ENCODE measurements at places on chromosomes 4 and X.

GRCh38 chrX:18955676-18956075, 28.2 kb downstream of the PHKA2 start:
- no peak for DNase-seq

DNA sequence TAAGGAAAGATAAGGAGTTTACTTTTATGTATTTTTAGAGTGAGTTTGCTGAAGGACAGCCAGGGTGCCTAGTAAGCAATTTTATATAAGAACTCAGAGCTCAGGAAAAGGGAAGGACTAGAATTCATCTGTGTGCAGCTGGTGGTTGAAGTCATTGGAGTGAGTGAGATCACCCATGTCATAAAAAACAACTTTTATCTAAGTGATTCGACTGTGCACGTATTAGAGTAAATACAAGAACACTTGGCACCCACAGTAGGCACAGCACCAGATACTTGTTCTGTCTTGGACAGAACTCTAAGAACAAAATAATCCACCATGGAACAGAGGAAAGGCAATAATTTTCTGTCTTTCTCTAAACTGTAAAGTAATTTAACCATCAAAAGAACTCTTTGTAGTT, 31.6 kb downstream of the SYNPO2 start:
- DNase-seq = no peak

DNA sequence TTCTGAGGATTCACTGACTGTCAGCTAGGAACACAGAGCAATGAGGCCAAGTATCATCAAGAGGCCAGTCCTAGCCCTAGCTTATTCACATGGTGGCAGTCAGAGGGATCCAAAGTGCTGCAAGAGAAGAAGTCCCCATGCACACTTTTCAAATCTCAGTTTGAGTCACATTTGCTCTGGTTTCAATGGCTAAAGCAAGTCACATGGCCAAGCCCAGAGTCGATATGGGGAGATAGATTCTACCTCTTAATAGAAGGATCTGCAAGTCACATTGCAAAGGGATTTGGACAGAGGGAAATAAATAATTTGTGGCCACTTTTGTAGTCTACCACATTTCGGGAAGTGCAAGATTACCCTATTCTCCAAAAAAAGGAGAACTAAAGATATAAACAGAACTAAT, 3.7 kb upstream of the LCORL start:
- no peak for DNase-seq

GRCh38 chr4:113962016-113962347, 17.5 kb downstream of the ARSJ start:
- no peak for DNase-seq

- DNase-seq = no peak
Measured at GRCh38 chrX:36434522-36434921, 515.0 kb downstream of the CFAP47 start.

GRCh38 chrX:5726224-5726623, 502.4 kb downstream of the NLGN4X start:
- no peak for DNase-seq

DNA sequence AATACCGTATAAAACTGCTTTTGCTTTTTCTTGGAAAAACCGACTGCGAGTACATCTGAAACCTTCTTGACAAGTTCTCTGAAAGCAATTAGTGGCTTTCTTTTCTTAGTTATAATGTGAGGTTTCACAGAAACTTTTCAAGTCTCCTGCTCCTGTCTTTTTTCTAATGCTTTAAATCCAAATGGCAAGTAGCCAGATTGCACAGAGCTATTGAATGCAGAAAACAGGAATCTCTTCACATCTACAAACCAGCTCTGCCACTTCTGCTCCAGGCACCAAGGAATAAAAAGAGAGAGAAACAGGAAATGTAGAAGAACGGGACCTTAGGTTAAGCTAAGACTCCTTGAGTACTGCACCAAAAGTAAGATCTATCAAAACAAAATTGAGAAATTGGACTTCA, 267.3 kb upstream of the TET2 start:
- no peak for DNase-seq

DNA sequence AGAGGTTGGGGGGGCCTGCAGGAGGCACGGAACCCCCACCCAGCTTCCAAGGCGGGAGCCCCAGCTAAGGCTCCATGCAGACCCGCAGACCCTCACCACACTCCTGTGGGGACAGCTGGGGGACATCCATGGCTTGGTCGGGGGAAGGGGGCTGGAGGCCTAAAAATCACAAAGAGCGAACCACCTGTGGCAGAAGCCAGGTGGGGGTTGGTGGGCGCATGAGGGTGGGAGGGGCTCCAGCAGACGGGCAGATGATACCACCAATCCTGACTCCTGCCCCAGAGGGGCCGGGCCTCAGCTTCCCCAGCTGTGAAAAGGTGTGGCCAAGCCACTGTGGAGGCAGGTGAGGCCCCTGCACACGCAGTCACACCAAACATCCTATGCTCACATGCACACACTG, 111.6 kb downstream of the FAM53A start:
- no peak for DNase-seq

DNA sequence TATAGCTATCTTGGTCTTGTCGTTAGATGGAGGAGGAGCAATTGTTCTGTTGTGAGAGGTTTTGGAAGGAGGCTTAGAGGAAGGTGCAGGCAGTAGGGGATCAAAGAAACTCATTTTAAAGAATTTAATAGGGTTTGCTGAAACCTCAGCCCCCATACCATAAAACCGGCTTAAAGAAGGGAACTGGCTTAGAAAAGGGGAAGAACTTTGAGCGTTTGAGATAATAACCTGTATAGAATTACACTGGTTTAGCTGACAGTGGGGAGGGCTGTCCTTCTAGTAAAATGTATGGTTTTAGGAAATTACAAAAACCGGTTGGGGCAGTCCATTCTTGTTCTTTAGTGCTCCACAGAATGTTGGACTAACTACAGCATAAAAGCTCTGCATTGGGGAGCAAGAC, 128.1 kb downstream of the KDM6A start:
- no peak for DNase-seq

DNA sequence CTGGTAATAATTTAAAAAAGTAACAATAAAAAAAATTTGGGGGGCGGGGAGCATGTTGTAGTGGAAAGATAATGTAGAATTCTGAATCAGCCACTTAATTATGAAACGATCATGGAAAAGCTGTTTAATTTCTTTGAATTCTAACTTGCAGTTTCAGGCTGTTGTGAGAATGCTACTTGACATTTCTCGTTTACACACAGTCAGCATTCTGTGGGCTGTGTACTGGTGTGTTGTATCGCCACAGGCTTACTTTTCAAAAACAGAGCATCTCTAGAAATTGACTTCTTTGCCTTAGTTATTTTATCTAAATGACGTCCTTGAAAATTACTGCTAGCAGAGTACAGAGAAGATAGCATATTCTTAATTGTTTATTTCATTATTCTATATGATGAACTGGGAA, 350.4 kb downstream of the FSTL5 start:
- DNase-seq = no peak

DNA sequence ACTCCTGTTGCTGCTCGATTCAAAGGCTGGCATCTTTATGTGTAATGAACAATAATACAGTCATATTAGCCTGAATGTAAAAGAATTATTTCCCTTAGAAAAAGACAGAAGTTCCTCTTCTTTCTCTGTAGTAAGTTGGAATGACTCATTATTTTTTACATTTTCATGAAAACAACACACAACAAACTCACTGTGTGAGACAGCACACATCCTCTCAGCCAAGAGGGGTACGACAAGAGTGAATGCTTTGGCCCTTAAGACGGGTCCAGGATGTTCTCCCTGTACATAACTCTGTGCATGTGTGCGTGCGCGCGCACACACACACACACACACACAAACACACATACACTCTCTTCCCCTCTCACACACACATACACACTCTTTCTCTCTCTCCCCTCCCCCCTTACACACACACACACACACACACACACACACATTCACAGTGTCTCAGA, 72.8 kb downstream of the MANBA start:
- DNase-seq = no peak

DNA sequence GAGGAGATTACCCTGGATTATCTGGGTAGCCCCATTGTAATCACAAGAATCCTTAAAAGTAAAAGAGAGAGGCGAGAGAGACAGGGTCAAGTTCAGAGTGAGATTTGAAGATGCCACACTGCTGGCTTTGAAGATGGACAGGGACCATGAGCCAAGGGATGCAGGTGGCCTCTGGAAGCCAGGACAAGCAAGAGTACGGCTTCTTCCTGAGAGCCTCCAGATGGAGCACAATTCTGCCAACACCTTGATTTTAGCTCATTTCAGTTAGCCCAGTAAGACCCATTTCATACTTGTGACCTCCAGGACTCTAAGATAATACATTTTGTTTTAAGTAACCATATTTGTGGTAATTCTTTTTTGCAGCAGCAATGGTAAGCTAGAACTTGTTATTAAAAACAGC, 120.3 kb downstream of the GPM6A start:
- no peak for DNase-seq

DNA sequence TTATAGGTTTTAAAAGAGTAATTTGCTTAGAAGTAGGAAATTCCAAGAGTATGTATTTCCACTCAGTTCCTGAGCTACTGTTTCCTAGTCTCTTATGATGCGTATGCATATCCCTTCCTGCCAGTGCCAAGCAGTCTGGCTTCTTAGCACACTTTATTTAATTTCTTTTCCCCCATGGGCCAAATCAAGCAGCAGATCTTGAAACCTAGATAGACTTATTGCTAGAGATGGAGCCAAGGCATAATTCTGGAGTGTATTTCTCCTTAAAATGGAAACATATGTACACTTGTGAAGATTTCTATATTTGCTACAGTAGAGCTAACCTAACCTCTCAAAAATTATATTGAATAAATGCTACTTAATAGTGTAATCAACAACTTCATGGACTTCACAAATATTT, 2337.6 kb downstream of the PCDH7 start:
- DNase-seq = no peak

- no peak for DNase-seq
Measured at GRCh38 chr4:163808011-163808410, 313.5 kb downstream of the TMA16 start.

- no peak for DNase-seq
Measured at GRCh38 chr4:139367421-139368090, 65.3 kb upstream of the NDUFC1 start.

DNA sequence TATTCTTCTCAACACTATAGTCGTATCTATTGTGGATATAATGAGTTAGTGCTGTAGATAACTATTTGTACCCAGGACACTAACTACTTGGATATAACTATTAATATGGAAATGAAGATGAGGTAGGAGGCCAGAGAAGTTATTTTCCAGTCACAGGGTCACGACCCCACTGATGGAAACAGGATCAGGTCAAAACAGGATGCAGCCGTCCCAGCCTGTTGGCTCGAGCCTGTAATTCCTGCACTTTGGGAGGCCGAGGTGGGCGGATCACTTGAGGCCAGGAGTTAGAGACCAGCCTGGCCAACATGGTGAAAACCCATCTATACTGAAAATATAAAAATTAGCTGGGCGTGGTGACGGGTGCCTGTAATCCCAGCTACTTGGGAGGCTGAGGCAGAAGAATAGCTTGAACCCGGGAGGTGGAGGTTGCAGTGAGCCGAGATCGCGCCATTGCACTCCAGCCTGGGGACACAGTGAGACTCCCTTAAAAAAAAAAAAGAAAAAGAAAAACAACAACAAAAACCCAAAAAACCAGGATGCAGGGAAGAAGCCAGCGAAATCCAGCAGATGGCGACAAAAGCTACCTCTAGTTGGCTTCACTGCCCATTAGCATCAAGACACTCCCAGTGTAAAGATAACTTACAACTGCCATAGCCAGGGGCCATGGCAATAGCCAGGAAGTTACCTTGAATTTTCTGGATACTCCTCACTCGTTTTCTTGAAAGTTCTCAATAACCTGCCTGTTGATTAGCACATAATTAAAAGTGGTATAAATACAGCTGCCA, 37.9 kb upstream of the NKAP start:
- DNase-seq = no peak

- peak; percentile 66 for DNase-seq
Measured at GRCh38 chrX:38112566-38112965, 106.2 kb downstream of the SYTL5 start.

GRCh38 chr4:140617499-140618248, 48.9 kb upstream of the UCP1 start:
- DNase-seq = no peak

- DNase-seq = no peak
Measured at GRCh38 chrX:112802541-112802940, 38.1 kb downstream of the AMOT start.

DNA sequence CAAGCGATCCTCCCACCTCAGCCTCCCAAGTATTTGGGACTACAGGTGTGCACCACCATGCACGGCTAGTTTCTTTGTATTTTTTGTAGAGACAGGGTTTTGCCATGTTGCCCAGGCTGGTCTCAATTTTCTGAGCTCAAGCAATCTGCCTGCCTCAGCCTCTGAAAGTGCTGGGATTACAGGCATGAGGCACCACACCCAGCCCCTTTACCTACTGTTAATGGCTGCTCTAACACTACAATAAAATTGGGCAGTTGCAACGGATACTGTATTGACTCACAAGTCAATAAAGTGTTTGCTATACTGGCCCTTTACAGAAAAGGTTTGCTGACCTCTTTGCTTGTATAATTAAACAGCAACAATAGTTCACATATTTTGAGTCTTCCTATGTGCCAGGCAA, 41.5 kb downstream of the TRIM2 start:
- DNase-seq = no peak

DNA sequence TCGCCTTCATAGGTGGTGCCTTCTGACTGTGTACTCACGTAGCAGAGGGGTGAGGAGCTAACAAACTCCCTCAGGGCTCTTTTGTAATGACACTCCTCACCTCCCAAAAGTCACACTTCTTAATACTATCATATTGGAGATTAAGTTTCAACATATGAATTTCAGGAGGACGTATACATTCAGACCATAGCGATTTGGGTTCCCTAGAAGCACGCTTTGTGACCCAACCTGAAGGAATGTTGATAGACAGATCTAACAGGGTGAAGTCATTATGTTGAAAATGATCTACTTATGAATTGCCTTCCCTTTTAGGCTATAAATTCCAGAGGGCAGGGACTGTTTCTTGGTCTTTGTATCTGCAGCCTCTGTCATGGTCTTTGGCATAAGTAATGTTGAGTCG, 3.2 kb upstream of the KLHL34 start:
- no peak for DNase-seq

DNA sequence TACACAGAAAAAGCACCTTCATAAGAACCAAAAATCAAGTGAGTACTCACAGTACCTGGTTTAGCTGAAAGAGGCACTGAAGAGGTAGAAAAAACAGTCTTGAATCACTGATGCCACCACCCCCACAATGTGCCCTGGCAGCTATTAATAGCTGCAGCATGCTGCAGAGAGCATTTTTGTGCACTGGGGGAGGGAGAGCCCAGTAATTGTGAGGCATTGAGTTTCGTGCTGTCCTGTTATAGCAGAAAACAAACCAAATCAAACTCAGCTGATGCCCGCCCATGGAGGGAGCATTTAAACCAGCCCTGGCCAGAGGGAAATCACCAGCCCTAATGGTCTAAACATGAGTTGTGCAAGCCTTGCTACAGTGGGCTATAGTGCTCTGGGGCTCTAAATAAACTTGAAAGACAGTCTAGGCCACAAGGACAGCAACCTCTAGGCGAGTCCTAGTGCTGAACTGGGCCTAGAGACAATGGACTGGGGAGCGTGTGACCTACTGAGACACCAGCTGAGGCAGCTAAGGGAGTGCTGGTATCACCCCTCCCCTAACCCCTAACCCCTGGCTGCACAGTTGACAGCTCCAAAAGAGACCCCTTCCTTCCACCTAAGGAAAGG, 106.3 kb upstream of the TMLHE start:
- no peak for DNase-seq

GRCh38 chr4:185730387-185730786, 81.6 kb downstream of the SORBS2 start:
- DNase-seq = no peak
